ENCODE measurements at places on chromosomes 2 and 18.

- DNase-seq, result no peak
Measured at GRCh38 chr2:69742322-69742952, 503 bp downstream of the ANXA4 start.

DNA sequence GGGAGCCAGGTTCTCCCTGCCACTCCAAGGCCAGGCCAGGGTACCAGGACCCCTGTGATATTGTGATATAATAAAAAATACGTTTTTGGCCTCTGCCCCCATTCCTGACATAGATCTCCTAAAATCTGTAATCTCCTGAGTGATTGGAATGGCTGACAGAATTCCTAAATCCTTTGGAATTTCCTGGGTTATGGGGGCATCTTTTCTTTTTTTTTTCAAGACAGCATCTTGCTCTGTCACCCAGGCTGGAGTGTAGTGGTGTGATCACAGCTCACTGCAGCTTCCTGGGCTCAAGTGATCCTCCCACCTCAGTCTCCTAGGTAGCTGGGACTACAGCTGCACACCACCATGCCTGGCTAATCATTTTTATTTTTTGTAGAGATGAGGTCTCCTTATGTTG, 26.2 kb upstream of the TUBB6 start:
- DNase-seq, result no peak

DNA sequence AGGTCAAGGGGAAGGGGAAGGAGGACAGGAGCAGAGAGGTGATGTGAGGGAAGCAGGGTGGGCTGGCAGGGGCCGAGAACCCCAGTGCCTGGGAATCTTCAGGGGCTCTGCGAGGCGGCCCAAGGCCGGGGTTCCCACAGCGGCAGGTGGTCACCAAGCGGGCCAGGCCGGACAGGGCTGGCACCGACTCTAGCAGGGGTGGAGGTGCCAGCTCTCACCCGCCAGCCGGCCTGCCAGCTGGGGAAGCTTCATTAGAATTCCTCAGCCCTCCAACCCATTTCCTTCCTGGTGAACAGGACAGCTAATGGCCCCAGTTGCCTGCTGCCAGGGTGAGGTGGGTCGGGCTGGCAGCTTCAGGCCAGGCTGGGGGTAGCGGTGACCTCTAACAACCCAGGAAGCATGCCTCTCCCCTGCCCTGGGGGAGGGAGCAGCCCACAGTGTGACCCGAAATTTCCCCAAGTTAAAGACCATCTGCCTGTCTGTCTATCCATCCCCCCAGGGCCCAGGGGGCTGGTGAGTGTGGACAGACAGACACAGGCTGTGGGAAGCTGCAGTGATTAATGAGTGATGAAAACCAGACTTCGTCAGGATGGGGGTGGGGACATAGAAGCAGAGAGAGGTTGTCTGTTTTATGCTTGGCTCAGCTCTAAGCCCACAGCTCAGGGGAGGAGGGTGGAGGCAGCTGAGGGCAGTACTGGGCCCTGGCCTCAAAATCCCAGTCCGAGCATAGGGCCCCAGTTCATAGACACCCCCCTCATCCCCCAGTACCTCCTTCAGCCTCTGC, 144.1 kb downstream of the ZFP36L2 start:
- DNase-seq, result no peak

GRCh38 chr2:174673440-174673839, 75.8 kb upstream of the WIPF1 start:
- no peak for DNase-seq

DNA sequence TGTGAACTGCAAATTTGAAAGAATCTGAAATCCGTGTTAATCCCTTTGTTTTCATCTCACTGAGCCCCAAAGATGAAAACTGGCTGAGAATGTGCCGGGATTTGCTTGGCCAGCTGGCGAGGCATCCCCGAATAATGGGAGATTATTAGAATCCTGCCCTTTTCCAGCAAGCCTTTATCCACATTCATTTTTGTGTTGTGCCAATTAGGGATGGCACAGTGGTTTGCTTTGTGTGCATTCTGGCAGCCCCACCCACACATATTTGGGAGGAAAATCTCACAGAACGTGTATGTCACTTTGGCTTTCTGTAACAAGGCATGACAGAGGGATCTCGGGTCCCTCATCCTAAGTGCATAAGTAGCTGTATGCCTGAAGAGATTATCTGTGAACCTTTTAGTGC, 405.8 kb upstream of the FAM98A start:
- DNase-seq, result no peak

- no peak for DNase-seq
Measured at GRCh38 chr2:238505119-238505891, 78.6 kb downstream of the ASB1 start.

- no peak for DNase-seq
Measured at GRCh38 chr2:81250270-81250669, 945.7 kb upstream of the LRRTM1 start.

DNA sequence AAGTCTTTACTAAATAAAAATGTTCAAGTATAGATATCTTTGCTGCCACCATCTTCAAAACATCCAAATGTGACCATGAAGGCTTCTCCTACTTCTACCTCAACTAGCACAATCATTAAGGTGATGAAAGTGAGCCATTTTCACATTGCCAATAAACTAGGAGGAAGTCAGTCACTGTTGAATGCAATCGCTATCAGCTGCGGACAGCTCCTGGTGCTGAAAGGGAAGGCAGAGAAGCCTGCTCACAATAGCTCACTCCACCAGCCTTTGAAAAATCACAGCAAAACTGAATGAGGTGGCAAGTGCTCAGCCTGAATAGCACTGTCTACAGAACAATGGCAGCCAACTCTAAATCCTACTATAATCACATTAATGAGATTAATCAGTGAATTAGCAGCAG, 2.2 kb downstream of the MYT1L start:
- no peak for DNase-seq

- no peak for DNase-seq
Measured at GRCh38 chr18:11176481-11176881, 27.1 kb upstream of the PIEZO2 start.

DNA sequence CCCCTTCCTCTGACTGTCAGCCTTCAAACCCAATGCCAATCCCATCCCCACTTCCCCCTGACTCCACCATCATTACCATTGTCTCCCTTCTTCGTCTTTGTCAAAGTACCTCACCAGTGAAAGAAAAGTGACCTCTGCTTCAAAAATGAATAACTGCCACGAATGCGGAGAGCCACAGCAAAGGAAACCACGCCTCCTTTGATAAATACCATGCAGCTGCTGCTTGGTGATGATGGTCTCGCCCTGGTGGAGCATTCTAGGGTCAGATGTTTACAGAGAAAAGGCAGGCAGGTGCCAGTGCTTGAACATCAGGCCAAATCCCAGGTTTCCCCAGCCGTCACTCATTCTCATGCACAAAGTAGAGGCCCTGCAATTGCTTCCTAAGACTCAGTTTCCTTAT, 162.2 kb downstream of the BCL11A start:
- DNase-seq, result no peak

DNA sequence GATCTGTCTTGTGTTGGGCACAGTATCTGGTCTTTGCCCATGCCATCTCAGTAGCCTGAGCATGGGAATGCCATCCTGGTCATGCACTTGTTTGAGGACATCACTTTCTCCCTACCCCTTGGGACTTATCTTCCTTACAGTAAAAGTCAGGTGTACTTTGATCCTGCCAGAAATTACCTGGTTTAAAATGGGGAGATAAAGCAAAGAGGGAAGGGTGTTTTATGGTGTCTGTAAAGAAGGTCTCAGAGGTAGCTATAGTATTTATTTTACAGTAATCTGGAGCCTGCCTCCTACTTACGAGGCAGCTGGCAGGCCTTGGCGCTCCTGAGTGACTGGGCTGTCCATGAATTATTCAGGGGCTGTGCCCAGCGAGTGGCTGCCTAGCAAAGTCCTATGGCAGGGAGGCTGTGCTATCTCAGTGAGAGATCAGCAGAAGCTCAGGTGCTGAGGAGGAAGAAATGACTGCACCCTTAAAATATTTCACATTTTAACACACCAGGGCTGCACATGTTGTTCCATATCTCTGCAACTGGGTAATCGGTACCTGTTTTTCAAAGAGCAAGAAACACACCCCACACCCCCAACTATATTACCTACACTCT, 93.9 kb downstream of the SPTBN1 start:
- DNase-seq, result no peak

DNA sequence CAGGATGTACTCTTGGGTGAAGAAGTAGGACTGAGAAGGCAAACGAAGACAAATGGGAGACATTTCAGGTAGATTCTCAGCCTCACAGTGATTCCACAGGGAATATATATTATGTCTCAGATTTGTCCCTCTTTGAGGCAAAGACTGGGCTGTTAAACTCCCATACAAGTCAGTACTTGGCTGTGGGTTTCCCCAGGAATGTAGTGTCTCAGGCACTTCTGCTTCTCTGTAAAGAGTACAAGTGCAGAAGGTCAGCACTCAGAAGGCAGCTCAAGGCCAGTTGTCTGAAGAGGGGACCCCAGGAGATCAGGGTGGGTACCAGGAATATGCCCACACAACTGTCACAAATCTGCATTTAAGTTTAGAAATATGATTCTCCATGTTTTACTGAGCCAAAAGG, 39.9 kb upstream of the COBLL1 start:
- DNase-seq, result no peak

DNA sequence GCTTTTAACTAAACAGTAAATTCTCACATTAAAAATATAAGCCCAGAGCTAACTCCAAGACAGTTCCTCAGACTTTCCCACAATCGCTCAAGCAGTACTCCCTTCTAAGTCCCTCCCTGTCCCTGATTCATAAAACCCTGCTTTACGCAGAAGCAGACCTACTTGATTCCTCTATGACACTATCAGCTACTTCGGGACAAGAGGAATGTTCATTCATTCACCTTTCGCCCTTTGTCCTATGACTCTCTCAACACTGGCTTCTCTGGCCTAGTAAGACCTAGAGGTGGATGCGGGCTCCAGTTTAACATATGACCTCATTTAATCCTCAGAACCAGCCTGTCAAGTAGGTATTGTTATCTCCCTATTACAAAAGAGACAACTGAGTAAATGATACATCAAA, 10.2 kb downstream of the LPIN2 start:
- no peak for DNase-seq

GRCh38 chr2:62939735-62940491, 110.7 kb upstream of the OTX1 start:
- DNase-seq, result no peak

- no peak for DNase-seq
Measured at GRCh38 chr2:45814488-45814887, 163.0 kb downstream of the PRKCE start.

GRCh38 chr2:64186699-64187605, 42.7 kb upstream of the PELI1 start:
- no peak for DNase-seq

GRCh38 chr18:77339623-77340022, 90.0 kb downstream of the GALR1 start:
- no peak for DNase-seq

GRCh38 chr2:23843051-23843976, 83.6 kb downstream of the ATAD2B start:
- no peak for DNase-seq

GRCh38 chr2:32715391-32715841, 87.6 kb downstream of the TTC27 start:
- no peak for DNase-seq

DNA sequence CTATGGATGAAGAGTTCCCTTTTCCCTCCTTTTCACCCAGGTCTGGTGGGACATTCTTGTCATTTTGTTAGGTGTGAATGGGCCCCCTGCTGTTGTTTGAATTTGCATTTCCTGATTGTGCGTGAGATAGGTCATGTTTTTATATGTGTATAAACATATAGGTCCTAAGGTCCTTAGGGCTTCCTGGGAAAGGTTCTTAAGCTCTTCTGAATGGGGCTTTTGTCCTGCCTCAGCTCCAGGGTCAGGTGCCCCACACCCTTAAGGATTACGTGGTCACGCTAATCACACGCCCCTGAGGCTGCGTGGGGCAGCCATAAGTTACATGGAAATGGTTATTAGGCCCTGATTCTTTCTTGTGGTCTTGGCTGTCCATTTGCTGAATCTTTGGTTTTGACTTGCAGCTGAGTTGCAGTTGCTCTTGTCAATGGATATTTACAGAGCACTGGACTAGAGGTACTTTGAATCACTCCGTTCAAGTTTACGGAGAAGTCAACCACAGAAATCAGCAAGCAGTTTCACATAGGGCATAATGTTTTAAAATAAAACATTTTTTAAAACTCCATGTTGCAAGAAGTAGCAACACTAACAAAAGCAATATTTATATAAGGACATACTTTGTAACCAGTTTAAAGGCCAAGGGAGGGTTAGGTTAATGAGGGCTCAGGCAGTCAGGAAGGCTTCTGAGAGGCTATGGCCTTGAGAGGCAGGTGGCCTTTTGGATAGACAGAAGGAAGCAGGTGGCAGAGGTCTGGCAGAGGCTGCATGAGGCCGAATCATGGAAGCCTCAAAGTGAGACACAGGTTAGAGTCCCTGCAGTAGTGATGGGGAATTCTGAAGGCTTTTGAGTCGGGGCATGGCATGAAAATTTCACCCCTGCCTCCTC, 24.2 kb downstream of the LIPG start:
- DNase-seq, result no peak

DNA sequence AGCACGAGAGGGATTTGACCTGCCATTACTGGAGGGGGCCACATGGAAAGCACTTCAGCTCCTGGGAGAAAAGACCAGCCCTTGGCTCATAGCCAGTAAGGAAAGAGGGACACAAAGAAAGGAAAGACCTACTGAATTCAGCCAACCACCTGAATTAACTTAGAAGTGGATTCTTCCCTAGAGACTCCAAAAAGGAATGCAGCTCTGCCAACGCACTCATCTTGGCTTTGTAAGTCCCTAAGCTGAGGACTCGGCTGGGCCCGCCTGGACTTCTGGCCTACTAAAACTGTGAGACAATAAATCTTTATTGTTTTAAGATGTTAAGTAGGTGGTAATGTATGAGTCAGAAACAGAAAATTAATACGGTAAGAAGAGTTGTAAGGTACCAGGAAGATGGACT, 11.5 kb downstream of the ATF2 start:
- no peak for DNase-seq

GRCh38 chr2:28457237-28457636, 38.6 kb upstream of the PLB1 start:
- no peak for DNase-seq

DNA sequence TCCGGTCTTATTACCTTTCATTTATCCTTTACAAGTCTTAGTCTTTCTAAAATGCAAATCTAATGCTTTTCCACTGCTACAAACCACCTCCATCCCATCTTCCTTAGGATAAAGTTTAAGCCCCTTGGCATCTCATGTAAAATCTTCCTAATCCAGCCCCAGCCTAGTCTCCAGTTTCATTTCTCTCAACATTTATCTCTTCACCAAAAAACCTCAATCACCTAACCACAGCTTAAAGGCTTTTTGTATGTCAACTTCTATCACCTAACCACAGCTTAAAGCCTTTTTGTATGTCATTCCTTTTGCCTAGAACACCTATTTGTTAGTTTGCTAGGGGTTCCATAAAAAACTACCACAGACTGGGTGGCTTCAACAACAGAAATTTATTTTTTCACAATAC, 4.2 kb downstream of the TRAK2 start:
- DNase-seq, result no peak

DNA sequence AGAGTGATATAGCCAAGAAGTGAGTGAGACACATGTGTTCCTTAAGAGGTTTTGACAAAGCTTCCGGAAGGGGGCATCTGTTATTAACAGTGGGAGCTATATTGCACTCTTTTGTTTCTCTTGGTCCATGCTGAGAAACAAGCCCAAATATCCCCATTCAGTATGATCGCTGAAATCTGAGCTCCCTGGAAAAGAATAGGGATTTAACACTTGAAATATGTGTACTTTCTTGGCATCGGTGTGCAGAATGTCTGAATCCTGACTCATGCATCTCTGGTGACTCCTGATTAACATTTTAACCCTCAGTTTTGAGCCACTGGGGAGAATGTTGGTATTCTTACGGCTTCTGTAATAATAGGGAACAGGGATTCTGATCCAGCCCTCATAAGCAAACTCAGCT, 448.1 kb downstream of the TSN start:
- no peak for DNase-seq

- no peak for DNase-seq
Measured at GRCh38 chr2:63056107-63057050, 5.7 kb downstream of the OTX1 start.

All from HCT116 (cell line).